ENCODE measurements at places on chromosomes 3 and 15.

DNA sequence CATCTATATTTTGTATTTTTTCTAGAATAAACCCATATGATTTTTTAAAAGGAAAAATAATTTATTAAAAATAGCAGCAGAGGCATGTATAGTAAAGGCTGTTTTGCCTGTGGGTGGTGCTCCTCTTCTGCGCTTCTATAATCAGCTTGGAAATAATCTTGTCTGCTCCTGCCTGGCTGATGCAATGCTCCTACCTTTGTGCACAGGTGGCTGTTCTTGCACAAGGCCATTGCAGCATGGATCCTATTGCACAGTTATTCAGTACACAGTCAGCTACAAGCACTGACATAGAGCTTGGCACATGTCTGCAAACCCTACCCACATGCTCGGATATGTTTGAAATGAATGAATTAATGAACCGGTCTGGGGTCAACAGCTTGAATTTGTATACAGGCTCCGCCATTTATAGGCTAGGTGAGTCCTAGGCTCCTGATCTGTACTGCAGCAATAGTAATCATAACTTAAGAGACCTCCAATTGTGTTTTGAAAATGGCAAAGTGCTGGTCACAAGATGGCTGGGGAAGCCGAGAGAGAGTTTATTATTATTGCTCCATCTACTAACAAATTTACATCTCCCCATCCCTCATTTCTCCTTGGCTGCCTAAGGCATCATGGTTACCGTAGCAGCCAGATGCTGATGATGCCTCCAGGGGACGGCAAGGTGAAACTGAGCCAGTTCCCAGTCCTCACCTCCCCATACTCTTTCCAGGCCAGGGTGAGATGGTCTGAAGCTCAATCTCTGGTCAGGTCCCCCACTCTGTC, 532 bp upstream of the RTP1 start:
- DNase-seq = no peak

DNA sequence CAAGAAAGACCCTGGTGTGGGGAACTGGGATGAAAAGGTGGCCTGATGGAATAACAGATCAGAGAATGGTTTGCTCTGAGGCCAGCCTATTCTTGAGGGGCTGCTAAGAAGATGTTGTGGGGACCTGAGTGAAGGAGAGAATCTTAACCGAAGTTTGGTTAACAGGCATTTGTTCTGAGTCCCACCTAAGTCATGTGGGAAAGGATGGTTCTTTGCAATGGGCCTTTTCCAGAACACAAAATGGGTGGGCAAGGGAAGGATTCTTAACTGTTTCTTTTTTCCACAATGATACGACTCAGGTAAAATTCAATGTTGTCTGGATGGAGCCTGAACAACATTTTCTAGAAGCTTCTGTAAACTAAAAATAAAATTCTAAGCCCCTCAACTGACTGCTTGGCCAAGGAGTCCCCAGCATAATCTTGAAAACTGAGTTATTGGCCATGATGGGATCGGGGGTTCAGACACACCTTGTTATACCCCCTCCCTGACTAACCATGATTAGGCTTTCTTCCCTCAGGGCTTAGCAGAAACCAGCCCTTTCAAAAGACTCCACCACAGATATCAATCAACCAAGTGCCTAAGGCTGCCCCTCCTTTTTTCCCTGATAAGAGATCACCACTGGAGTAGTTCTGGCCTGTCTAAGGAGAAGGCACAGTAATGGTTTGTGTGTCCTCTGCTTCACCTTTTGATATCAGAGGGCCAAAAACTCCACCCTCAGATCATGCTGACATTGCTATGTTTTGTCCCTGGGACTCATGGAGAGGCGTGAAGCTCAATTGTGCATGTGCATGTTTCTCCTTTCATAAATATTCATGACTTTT, 30.1 kb downstream of the SCN11A start:
- DNase-seq = no peak

DNA sequence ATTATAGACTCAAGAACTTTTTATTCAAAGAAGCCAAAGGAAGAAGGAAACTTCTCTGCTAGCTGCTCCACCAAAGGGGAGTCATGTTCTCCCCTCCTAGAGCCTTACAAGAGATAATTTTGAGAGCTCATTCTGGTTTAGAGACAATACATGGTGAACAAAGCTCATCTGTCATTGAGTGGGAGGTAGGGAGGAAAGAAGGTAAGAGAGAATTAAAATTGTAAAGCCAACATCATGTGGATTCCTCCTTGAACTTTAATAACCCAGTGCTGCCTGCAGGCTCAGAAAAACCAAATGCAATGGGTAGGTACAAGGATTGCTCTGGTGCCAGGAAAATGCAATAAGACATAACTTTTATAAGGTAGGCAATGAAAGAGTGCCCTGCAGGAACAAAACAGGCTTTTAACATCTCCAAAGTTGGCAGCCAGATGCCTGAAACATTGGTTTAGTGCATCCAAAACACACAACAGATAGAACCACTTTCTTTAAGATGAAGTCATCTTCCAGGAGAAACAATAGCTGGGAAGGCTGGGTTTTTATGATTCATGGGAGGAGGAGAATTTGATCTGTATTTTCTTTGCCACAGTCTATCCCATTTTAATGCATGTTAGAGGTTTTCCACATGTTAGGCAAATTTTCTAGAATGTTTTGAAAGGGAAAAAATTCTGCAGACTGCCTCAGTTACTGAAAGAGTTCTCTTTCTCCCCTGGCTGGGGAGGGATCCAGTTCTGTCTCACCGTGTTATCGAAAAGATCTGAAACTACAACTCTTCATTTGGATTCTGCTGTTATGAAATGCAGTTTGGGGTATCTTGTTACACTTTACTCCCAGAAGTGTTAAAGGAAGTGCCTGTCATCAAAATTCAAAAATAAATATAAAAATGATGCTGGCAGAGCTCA, 11.3 kb upstream of the ARHGEF3 start:
- no peak for DNase-seq

DNA sequence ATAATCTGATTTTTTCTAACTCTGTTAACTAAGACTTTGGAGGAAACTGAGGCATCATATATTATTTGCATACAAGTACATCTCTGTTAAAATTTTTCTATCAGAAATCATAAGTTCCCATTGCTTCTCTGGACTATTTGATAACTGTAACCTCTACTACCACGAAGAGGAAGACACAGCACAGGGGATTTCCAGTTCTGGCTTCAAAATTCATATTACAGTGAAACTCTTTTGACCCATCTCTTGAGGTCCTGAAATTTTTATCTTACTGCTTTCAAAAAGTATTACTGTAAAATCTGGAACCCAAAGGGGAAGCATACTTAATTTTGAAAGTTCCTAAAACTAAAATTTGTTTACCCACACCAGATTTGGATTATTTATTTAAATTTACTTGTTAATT, 4.2 kb downstream of the PLSCR1 start:
- no peak for DNase-seq

DNA sequence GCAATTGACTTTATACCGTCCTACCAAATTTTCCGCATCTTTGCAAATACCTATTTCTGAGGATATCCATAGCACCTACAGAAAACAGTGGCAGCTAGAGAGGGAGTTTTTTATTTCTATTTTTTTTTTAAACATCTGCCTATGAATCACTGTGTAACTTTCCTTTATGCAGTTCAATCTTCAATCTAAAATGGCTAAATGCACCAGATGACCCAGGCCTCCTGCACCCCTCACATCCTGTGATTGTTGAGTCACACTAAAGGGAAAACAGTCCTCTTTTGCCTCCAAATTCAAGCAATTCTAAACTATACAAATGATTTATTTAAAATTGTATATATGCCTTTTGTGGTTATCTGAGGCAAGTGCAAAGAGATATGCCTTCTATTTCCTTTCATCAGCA, 20.1 kb upstream of the BCL6 start:
- no peak for DNase-seq

- no peak for DNase-seq
Measured at GRCh38 chr3:13014755-13015285, 58.4 kb downstream of the IQSEC1 start.

Data from head of caudate nucleus (tissue), 42 donors.